ENCODE measurements at places on chromosomes 1 and 21.

DNA sequence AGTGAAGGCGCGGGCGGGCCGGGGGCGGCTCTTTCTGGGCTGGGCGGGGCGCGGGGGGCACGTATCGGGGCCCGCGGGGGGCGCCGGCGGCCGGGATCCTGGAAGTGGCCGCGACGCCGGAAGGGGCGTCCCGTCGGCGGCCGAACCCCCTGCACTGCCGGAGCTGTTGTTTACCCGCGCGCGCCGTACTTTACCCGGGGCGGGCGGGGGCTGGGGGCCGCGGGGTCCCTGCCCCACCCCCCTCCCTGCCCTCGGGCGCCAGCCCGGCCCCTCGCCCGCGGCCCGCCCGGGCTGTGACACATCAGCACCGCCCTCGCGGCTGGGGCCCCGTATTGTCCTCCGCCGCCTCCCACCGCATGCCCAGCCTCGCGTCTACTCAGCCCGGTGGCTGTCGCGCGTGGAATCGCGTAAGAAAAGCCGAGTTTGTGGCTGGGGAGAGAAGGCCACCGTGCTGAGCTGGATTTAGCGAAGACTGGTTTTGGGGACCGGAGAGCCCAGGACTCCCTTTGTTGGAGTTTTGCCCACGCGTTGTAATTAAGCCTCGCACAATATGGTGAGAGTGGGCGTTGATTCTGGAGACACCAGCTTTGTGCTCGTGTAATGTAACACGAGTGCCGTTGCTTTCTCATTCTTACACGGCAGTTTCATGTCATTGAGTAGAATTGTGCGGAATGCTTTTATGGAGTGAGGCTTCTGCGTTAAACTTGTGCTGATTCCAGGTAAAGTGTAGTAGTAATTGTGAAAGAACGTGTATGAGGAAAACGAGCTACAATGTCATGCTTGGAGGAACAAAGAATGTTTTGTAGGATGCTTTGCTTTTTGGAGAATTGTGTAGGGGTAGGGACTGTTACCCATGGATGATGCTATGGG is 559 bp downstream of the BACH1 start:
- peak; percentile 61 for DNase-seq

DNA sequence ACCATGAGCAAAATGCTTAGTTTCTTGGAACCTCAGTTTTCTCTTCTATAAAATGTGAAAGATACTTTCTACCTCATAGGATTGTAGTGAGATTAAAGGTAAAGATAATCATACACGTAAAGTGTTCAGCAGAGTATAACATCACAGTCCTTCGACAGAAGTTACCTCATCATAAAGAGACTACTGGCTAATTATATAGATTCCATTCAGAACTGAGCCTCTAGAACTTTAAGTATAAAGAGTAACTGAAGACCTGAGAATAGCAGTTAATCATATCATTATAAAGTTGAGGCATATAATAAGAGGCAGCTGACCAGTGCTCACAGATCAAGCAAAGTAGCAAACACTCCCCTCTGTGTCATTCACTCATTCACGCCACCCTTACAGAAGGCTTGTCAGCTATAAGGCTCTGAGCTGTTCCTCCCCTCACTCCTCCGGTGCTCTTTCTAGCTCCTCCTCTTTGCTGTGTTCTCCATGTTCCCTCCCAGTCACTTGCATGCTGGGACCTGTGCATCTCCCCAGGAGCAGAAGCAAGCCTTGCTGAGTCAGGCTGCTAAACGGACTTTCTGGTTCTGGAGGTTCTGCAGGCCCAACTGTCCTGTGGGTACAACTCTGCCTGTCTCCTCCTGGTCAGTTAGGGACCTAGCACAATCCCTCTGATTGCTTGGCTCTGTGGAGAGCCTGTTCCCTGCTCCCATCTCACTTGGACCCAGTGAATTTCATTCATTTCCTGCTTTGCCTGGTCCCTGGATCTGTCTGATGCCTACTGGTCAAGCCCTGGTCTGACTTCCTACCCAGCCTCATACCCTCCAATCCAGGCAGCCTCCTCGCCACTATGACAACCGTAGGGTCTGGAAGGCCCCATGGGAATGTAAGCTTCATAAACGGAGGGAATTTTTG is 28.3 kb upstream of the LY9 start:
- no peak for DNase-seq

DNA sequence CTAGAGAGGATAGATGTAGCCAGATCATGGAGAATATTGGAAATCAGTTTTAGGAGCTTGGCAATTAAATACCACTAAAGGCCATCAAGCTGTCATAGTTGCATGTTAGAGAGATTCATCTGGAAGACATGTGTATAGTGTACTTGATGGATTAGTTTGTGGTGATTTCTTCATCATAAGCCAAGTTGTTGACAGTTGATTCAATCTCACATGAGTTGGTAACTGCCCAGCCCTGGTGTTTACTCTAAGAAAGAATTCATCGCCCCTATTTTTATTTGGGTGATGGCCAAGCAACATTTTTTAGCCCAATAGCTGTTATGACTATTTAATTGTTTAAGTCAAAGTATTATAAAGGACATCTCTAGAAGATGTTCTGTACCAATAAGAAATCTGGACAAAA is 737.6 kb downstream of the PLA2G4A start:
- DNase-seq = no peak

DNA sequence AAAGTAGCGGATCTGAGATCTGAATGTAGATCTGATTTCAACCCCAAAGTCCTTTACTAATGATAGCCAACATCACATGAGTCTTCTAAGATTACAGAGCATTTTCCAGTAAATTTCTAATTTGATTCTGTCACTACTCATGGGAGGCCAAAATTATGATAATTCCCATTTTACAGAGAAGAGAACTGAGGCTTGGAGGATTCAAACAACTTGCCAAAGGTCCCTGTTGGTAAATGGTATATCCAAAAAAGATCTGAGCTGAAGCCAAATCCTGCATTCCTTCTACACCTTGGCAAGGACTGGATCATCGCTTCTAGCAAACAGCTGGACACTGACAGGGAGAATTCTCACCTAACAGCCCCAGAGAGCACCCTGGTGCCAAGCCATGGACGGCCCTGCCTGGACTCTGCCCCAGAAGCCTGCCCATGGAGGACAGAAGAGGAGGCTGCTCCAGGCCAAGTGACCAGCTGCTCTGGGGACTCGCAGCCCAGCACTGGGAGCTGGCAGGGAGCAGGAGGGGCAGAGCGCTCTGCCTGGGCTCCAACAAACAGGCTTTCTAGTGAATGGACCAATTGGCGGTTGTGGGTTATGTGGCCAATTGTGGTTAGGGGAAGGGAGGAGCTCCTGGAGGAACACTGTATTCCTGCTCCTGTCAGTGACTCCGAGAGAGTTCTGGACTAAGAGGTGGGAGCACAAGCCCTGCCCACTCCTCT is 6.4 kb upstream of the CSF1 start:
- no peak for DNase-seq

- no peak for DNase-seq
These were observed 22.7 kb downstream of the SLX9 start for GRCh38 chr21:44962403-44962966.

- DNase-seq = no peak
These were observed 5.4 kb upstream of the SUMO3 start for GRCh38 chr21:44823179-44823660.

- no peak for DNase-seq
These were observed 4.4 kb downstream of the NME7 start for GRCh38 chr1:169363046-169363730.

- no peak for DNase-seq
These were observed 5.8 kb downstream of the TINAGL1 start for GRCh38 chr1:31581821-31582810.

DNA sequence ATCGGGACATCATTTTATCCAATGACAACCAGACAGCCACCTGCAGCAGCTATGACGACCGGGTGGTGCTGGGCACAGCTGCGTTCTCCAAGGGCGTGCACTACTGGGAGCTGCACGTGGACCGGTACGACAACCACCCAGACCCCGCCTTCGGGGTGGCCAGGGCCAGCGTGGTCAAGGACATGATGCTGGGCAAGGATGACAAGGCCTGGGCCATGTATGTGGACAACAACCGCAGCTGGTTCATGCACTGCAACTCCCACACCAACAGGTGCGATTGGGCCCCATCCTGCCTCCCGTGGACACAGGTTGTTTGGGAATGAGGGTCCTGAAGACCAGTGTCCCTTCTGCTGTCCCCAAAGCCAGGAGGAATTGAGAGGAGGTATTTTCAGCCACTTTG is 32.0 kb upstream of the GNPAT start:
- DNase-seq = no peak

DNA sequence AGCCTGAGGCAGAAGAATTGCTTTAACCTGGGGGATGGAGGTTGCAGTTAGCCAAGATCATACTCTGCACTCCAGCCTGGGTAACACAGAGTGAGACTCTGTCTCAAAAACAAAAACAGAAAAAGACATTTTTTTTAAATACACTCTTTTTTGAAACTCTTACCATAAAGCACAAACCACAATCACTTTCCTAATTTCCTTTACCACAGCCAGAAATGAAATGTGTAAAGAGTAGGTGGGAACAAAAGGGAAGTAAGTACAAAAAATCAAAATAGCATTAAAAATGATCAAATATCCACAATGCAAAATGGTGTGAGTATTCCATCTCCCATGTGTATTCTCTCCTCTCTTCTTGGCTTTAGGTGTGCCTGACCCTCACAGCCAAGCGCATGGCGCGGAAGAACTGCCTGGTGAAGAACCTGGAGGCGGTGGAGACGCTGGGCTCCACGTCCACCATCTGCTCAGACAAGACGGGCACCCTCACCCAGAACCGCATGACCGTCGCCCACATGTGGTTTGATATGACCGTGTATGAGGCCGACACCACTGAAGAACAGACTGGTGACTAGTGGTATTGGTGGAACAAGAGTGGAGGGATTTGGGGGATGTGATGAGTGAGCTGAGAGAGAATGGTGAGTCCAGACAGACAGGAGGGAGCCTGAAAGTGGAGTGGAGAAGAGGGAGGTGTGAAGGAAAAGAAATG is 14.9 kb downstream of the ATP1A4 start:
- DNase-seq = no peak

DNA sequence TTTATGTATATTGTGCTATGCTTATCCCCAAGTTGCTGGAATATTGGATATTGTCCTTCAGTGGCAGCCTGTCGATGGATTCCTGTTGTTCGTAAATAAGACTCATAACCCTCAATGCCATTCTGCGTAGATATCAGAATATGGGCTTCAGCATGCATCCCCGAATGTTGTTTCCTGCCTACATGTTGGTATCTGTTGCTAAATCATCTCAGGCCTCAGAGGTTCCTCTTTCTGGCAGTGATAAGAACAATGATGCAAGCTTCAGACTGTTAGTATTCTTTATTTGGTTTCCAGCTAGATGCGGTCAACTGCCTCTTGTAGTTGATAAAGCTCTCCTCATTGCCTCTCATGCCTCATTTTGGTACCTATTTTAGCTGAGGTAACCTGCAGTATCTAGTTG is 2082.6 kb downstream of the MRPL39 start:
- DNase-seq = no peak

DNA sequence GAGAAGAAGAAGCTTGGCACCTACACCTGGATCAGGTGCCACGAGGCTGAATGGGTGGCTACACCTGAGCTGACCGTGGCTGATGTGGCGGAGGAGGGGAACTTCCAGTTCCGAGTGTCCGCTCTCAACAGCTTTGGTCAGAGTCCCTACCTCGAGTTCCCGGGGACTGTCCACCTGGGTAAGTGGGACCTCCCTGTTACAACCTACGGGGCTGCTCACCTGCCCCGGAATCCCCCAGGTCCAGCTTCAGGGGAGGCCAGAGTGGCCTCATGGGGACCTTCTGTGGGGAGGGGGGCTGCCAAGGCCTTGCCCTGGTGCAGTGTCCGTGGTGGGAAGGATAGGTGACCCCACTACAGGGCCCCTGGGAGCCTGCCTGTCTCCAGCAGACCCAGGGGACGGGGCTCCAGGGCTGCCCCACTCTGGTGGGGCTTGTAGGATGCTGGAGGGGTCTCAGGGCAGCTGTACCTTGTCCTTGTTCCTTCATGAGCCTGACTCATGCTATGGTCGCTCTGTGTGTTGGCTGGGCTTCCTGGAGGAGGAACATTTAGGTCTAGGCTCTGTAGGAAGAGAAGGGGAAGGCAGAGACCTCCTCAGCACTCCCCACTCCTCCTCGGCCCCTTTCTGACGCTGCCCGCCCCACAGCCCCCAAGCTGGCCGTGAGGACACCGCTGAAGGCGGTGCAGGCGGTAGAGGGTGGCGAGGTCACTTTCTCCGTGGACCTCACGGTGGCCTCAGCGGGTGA is 7.2 kb downstream of the OBSCN start:
- no peak for DNase-seq

- no peak for DNase-seq
These were observed 31.7 kb downstream of the TP73 start for GRCh38 chr1:3683992-3684391.

DNA sequence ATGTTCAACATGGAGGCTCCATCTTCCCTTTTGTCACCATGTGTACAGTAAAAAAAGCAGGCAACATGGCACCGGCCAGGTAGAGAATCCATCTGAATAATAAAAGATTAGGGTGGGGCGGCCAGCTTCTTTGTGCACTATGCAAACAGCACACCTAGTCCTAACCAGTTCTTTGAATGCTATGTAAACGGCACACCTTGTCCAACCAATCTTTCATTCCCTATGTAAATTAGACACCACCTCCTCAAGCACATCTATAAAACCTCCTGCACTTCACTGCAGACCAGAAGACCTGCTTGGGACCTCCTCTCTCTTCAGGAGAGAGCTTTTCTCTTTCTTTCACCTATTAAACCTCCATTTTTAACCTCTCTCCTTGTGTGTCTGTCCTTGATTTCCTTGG is 28.2 kb downstream of the TFB2M start:
- no peak for DNase-seq

DNA sequence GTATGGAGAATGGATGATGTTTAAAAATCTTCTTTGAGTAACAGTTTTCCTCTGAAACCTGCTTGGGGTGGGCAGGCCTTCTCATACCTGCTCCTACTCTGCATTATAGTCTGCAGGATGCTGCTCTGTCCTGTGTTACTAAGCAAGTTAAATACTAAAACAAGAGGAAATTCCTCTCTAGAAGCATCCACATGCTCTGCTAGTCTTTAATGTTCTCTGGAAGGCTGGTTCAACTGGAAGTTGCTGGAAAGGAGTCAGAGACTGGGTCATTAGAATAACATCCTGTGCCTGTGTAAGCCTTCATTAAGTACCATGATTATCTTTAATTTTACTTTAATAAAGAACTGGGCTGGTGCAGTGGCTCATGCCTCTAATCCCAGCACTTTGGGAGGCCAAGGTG is 5.8 kb downstream of the SELP start:
- no peak for DNase-seq

DNA sequence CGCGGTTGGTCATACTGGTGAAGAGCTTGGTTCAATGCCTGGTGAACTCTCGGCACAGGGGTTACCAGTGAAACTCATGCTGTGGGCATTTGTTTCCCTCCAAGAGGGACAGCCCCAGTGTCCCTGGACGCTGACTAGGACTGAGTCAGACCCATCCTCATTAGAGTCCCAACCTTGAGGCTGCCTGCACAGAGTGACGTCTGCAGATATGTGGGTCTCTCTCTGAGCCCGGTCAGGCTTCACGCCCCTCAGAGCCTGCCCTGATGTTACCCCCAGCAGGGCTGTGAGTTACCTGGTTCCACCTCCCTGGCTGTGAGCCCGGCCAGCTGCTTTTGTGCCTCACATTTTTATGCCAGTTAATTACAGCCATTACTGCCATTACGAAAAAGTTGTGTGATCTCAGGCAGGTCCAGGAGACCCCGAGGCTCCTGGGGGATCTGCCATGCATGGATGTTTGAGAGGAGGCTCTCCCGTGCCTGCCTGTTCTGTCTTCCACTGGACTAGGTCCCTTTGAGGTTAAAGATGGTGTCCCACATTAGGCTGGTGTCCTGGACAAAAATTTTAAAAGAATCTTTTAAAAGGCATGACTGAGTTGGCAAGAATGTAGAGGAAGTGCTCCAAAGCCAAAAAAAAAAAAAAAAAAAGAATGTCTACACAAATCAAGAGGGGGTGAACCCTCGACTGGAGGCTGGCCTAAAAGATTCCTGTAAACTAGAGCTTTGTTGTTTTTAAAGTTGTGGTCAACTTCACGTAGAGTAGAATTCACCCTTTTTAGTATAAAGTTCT is 36.6 kb upstream of the PADI1 start:
- DNase-seq = no peak

Measured in NCI-H2171 (cell line).